ENCODE measurements at places on chromosomes 3 and 15.

GRCh38 chr3:189099505-189100290, 72.1 kb upstream of the TPRG1 start:
- no peak for DNase-seq

- no peak for DNase-seq
Measured at GRCh38 chr15:45097466-45097865, 16.5 kb downstream of the DUOX2 start.

GRCh38 chr3:39126532-39127071, 19.1 kb downstream of the TTC21A start:
- peak; percentile 70 for DNase-seq

- DNase-seq = no peak
Measured at GRCh38 chr3:99678023-99678422, 39.6 kb downstream of the COL8A1 start.

- no peak for DNase-seq
Measured at GRCh38 chr3:74920721-74921350, 306.4 kb upstream of the CNTN3 start.

GRCh38 chr15:68256675-68257450, 20.7 kb upstream of the FEM1B start:
- DNase-seq = peak; percentile 29

- DNase-seq = no peak
Measured at GRCh38 chr3:150329408-150329807, 78.7 kb upstream of the TSC22D2 start.

DNA sequence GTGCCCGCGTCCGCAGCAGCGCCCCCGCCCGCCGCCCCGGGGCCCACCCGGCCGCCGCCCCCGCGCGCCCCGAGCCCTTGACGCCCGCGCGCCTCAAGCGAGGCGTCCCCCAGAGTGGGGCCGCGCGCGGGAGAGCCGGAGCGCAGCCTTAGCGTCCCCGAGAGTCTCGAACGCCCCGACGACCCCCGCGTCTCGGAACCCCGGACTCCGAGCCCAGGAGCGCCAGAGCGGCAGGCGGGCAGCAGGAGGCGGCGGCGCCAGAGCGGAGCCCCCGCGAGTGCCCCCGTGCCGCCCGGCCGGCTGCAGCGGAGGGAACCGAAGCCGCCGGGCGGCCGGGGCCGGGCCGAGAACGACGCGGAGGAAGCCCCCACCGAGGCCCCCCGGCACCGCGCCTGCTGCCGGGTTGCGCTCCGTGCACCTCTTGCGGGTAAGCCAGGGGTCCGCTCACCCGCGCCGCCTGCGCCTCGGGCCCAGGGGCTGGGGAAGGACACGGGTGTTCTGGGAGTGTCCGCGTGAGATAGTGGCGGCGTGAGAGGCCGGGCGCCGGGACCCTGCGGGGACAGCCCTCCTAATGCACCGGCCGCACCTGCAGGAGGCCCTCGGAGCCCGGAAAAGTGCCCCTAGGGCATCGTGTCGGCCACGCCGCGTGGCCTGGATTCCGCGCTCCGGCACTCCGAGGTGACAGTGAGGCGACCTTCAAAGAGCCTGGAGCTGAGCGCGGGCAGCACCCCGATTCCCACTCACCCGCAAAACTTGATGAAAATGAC, 52.0 kb upstream of the ULK4 start:
- DNase-seq = no peak

DNA sequence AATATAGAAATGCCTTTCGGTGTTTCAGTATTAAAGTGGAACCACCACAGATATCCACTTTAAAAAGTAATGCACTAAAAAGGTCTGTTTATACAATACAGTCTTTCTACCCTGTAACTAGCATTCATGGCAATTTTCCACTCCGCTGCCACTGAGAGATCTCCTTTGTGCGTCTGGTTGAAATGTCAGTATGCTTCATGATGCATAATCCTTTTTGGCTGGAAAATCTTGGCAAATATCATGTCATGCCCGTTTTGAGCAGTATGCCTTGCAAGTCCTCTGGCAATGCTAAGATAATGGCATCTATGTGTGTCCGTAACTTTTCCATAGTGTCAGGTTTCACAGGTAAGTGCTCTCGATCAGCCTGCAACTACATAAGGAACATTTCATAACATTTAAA, 30.8 kb upstream of the ARF4 start:
- no peak for DNase-seq

DNA sequence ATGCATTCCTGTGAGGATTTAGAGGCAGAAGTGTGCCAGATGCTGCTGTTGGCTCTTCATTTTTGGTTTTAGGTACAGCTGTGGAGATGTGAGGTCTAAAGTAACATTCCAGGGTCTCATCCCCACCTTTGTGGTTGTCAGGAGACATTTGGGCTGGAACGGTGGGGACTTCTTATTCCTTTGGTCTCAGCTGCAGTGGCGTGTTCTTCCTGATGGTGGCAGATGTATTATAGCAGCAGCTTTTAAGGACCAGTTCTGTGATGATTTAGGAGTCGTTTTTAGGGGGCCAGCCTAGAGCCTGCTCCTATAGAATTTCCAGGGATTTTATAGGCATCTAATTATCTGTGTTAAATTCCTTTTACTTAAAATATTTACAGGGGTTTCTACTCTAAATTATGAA, 221.0 kb upstream of the EOMES start:
- peak; percentile 79 for DNase-seq

- no peak for DNase-seq
Measured at GRCh38 chr15:88394553-88395145, 72.5 kb downstream of the MRPL46 start.

GRCh38 chr15:63488398-63488960, 15.9 kb upstream of the USP3 start:
- no peak for DNase-seq

DNA sequence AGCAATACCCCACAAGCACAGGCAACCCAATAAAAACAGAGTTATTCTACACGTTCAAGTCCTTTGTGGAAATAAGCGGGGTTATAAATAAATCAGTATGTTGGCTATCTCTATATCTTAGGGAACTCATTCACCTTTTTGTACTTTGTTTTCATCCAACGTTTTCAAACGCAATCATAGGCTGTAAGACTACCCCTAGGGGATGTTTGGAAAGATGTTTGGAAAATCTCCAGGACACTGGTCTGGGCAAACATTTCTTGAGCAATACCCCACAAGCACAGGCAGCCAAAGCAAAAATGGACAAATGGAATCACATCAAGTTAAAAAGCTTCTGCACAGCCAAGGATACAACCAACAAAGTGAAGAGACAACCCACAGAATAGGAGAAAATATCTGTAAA, 70.1 kb downstream of the CLDN11 start:
- no peak for DNase-seq

DNA sequence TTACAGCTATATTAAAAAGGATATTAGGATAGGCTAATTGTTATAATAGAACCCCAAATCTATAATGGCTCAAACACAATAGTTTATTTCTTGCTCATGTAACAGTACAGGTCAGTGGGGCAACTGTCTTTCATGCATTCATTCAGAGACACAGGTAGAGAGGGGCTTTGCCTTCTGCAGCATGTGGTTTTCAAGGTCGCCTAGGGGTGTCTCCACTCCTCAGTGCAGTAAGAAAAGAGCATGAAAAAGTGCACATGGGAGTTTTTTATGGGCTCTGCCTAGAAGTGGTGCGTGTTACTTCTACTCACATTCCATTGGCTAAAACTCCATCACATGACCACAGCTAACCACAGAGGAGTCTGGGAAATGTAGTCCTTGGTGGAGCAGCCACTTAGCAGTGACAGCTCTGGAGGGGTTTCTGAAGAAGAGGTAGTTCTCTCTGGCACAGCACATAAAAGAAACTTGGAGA, 1.8 kb downstream of the ZBTB38 start:
- peak; percentile 92 for DNase-seq

GRCh38 chr15:71629781-71630474, 180.4 kb upstream of the NR2E3 start:
- no peak for DNase-seq
